ENCODE measurements at places on chromosomes 1 and 21. TPM values are rescaled to one million over a fixed set of nuclear protein-coding genes. Genes with fewer than 3 reads are reported as not detected.

SLC5A3 gene
- 14.3 TPM for total RNA-seq

DNA sequence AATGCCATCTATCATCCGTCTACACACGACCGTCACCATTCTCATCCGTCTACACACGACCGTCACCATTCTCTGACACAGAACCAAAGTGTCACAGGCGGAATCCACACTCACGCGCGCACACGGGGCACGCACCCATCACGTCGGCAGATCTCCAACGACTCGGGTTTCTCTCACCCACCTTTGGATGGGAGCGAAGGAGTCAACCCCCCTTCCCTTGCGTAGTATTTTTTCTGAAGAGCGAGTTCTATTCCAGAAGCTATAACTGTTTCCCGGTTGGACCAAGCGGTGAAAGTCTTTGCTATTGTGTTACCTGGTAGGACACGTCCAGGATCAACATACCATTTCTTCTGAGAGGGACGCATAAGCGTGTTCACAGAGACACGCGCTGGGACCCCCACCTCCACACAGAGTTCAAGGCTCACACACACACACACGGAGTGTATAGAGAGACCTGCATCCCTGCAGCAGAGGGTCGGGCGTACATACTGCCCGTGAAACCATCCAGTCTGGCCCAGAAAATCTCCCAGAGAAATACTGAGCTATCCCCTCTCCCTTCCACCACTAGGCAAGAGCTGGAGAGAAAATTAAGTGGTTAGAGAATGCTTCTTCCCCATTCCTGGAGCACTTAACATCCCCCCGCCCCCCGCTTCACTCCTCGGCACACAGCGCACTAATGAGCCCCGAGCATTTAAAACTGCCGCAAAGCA lies 741 bp downstream of the DUSP10 start:
- no peak for DNase-seq

DNA sequence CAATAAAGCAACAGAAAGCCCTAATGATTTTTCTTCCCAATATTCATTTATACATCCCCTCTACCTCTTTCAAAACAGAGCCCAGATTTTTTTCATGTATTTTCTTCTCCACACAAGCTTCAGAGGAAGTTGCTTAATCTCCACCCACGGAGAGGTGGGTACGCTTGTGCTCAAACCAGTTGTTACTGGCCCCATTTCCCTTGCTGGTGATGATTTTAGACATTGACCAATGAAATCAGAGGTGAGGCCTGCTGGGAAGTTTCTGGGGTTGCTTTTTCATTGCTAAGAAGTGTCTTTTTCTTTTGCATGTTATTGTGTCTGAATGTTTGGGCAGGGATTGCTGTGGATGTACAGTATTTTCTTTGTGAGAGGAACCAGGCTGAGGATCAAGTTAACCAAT lies 448.1 kb upstream of the B3GALT2 start:
- DNase-seq: no peak

DNA sequence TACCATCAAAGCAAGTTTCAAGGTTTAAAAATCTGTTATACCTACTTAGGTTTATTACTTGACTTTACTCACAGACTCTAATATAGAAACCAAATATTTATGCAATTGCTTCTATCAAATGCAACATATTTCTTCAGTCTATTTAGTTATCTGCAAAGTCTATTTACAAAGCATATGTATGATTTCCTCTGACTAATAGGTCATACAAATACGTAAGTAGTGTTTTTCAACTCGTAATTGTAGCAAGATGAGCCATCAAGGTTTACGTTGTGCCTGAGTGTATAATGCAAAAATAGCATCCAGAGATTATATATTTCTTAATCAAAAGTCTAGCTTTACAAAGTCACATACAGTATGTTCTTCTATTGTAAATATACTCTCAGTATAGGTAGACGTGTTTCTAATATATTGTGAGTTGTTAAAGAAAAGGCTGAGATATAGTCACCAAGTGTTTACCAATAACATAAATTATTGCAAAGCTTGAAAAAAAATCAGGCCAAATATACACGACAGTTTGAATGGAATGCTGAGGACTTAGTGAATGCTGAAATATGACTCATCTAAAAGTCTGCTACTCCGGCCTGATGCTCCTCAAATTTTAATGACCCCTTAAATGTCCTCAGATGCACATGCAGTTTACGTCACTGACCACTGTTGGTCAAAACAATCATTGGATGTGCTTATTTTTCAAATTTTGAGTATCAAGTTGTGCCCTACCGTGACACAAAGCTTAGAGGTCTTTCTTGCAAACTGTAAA lies 48.4 kb downstream of the ADAMTS5 start:
- no peak for DNase-seq

PDZK1 gene
- not detected for total RNA-seq

HAO2 gene
- total RNA-seq: not detected

GRCh38 chr1:207946756-207947155 lies 35.8 kb upstream of the CD34 start:
- DNase-seq: no peak

S100A3 gene
- 3.2 TPM for total RNA-seq

DNA sequence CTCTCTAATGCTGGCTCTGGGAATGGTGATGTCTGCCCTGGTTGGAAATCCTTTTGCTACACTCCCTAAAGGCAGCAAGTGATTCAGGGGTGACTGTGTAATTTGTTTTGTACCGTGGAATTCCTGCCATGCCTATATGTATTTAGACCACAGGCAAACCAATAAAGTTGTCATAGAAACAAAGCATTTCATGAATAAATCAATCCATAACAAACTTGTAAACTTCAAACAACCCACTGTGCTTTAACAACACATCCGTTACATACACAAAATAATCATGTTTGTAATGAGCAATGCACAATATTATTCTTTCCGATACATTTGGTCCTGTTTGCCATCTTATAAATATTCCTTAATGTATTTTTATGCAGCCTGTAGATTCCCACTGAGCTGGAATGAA lies 330.3 kb upstream of the SNX7 start:
- DNase-seq: no peak
